ENCODE measurements at places on chromosomes 13 and 19.

DNA sequence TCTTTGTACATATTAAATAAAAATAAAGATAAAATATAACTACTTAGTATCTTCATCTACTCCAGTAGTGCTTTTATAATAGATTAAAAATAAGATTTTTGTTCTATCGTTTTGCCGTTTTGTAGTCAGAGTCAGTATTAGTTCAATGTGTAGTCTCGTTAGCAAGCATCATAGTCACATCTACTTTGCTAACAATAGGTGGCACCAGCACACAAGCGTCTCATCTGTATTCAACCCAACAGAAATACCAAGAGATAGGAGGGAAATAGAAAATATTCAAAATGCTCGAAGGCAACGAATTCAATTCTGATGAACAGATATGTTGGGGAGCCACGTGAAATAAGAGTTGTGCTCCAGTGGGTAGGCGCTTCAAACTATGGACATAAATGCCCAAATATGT, 21.4 kb upstream of the MICU2 start:
- H3K4me1 ChIP-seq: no peaks in the 10 kb centered on the region
- H3K4me3 ChIP-seq: no peak overlapping the region
- DNase-seq: no peak
- H3K27me3 ChIP-seq: no peaks in the 10 kb centered on the region

GRCh38 chr13:75319254-75319653, 162.7 kb downstream of the TBC1D4 start:
- H3K36me3 ChIP-seq: no peaks in the 10 kb centered on the region
- no peaks in the 10 kb centered on the region for H3K27me3 ChIP-seq
- DNase-seq: no peak

DNA sequence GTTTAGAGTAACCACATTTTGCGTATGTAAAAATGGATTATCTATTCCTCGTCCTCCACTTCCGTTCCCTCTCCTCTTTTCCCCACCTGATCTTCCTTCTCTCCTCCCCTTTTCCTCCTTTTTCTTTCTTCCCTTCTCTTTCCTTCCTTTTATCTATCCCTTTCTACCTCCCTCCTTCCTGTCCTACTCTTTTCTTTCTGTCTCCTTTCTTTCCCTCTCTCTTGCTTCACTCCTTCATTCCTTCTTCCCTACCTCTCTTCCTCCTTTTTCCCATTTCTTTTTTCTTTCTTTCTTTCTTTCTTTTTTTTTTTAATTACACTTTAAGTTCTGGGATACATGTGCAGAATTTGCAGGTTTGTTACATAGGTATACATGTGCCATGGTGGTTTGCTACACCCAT, 688.4 kb upstream of the GPC6 start:
- no peak overlapping the region for H3K4me3 ChIP-seq
- DNase-seq: no peak

GRCh38 chr13:45479661-45480060, 14.9 kb downstream of the COG3 start:
- H3K36me3 ChIP-seq: peaks cover 8% of the 10 kb centered on the region
- no peak overlapping the region for H3K4me3 ChIP-seq
- no peak overlapping the region for H3K27ac ChIP-seq
- no peaks in the 10 kb centered on the region for H3K27me3 ChIP-seq
- no peak for DNase-seq

GRCh38 chr19:2754659-2755447, 15.0 kb upstream of the SLC39A3 start:
- H3K36me3 ChIP-seq: peaks cover 30% of the 10 kb centered on the region
- H3K27me3 ChIP-seq: no peaks in the 10 kb centered on the region
- DNase-seq: no peak

GRCh38 chr13:35693134-35693784, 216.8 kb upstream of the MAB21L1 start:
- H3K4me1 ChIP-seq: peaks cover 7% of the 10 kb centered on the region
- H3K27ac ChIP-seq: no peak overlapping the region
- H3K27me3 ChIP-seq: no peaks in the 10 kb centered on the region
- DNase-seq: no peak
- no peak overlapping the region for H3K4me3 ChIP-seq

GRCh38 chr13:50319635-50320255, 304.5 kb downstream of the KCNRG start:
- H3K4me3 ChIP-seq: no peak overlapping the region
- no peaks in the 10 kb centered on the region for H3K27me3 ChIP-seq
- DNase-seq: no peak

DNA sequence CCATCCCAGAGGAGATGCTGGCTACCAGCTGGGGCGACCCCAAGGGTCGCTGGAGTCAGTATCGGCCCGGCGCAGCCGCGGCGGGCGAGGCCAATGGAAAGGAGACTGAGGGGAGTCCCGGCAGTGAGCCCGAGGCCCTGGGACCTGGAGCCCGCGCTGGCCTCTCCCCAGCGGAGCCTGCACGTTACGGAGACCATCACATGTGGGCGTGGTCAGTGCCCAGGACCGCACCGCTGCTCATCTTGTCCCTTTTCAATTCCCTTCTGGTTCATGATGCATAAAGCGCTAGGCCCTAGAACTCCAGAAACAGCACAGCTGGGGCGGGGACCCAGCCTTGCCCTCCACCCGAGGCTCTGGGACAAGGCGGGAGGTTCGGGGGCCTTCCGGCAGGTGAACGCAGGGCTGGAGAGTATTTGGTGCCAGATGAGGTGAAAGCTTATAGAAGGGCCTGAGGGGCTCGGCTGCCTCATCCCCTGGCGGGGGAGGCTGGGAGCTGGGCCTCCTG, 8.0 kb downstream of the C19orf25 start:
- DNase-seq: no peak
- H3K36me3 ChIP-seq: peaks cover 3% of the 10 kb centered on the region
- H3K4me1 ChIP-seq: peaks cover 44% of the 10 kb centered on the region
- peak overlapping the region; percentile 70 for H3K4me3 ChIP-seq
- peaks cover 35% of the 10 kb centered on the region for H3K27me3 ChIP-seq
- no peak overlapping the region for H3K27ac ChIP-seq

All from thoracic aorta (tissue), 2 donors.